ENCODE measurements at places on chromosomes 4 and X. TPM values are rescaled to one million over a fixed set of nuclear protein-coding genes. Genes with fewer than 3 reads are reported as not detected.

DNA sequence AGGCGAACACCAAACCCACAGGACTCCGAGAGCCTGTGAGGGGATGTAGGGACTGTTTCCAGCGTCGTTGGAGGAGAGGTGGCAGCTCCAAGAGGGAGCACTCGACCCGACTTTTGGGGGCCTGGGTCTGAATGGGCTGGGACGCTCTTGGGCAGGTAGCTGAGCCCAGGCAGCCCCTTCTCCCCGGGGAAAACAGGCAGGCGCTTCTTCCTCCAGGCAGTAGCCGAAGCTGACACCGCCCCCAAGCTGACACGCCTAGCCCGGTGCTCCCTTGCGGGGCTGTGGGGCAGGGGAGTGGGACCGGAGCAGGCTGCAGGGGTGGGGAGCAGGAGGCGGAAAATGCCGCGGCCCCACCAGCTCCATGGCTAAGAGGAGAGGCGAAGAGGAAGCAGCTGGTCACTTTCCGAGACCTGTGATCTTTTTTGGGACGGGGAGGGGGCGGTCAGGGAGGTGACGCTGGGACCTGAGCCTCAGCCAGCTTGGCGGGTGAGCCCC lies 4.2 kb downstream of the NKX1-1 start:
- no peak for DNase-seq

DNA sequence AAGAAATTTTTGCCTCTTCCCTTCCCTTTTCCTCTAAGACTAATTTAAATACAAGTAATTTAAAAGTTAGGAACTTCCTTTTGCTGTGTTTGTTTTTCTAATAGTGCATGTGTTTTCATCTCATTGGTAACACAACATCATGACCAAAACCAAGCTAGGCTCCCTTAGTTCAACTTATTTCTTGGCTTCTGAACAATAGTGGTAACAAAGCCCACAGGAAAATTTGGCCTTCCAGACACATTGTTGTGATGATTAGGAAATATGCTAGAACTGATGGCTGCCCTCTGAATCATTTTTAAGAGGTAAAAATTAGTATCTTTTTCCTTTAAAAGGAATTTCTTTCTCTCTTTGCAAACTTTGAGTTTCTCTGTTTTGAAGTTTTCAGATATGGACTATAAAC lies 25.5 kb upstream of the TEC start:
- no peak for DNase-seq

- DNase-seq, result no peak
These were observed 157.1 kb downstream of the SCFD2 start for GRCh38 chr4:53208753-53209152.

PSAPL1 gene
- total RNA-seq, result not detected

FGFR3 gene
- total RNA-seq, result not detected

PGK1 gene
- 433 TPM for total RNA-seq

PWWP3B gene
- not detected for total RNA-seq

Measured in OCI-LY7 (cell line).